Renal pelvis (tissue), 12 donors: ENCODE measurements at places on chromosomes 16 and 17. TPM values are rescaled to one million over a fixed set of nuclear protein-coding genes. Genes with fewer than 3 reads are reported as not detected.

HASPIN gene
- polyA plus RNA-seq: 3.0 TPM

MAP2K6 gene
- 21.7 TPM for polyA plus RNA-seq

PIMREG gene
- polyA plus RNA-seq: 45.2 TPM

WNK4 gene
- 13.8 TPM for polyA plus RNA-seq

ST6GALNAC2 gene
- 9.8 TPM for polyA plus RNA-seq

GRCh38 chr17:74749279-74750038, 1.0 kb downstream of the NHERF1 start:
- no peak for DNase-seq

GRCh38 chr17:8997994-8998628, 23.2 kb upstream of the NTN1 start:
- no peak for DNase-seq

- DNase-seq: no peak
These were observed 5.2 kb downstream of the CISD3 start for GRCh38 chr17:38735161-38735997.

GRCh38 chr17:75277664-75278071, 6.6 kb upstream of the MIF4GD start:
- DNase-seq: no peak

GRCh38 chr17:63842173-63842539, 329 bp downstream of the SMARCD2 start:
- peak; percentile 36 for DNase-seq

DNA sequence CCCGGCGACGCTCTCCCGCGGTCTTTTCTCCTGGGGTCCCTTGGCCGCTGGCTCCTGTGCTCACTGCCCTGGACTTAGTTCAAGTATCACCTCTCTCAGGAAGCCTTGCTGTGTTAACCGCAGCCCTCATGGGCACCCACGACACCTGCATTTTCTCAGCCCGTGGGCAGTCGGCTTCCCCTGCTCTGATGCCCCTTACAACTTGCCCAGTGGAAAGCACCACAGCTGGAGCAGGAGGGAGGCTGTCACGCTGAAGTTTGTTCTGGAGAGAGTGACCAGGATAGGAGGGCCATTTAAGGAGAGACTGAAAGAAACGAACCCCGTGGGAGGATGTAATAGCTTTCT, 395 bp downstream of the STXBP4 start:
- DNase-seq: no peak

DNA sequence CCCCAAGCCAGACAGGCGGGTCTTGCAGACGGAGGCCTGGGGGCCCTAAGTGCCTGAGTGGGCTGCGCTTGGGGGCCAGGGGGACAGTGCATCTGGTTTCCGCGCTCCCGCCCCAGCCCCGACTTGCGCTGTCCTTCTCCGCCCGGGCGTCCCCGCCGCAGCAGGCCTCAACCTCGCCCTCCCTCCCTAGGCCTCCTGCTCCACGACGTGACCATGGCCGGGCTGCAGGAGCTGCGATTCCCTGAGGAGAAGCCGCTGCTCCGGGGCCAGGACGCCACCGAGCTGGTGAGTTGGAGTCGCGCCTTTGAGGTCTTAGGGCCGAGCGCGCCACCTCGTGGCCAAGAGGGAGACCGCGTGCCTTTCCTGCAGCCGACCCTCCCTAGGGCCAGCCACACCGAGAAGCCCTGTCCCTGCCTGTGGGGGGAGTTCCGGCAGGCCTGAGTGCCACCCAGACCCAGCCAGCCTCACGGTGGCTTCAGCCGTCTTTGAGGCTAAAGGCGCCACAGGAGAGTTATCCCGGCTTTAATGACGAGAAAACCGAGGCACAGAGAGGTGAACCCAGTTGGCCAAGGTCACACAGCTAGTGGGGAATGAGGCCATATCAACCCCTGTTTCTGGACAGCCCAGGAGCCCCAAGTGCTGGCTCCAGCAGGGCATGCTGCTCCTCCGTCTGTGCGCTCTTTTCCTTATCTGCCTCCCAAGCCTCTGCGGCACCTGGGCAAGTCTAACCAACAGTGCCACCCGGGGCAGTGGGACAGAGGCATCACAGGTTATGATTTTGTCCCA, 12.2 kb upstream of the NDRG4 start:
- peak; percentile 81 for DNase-seq

DNA sequence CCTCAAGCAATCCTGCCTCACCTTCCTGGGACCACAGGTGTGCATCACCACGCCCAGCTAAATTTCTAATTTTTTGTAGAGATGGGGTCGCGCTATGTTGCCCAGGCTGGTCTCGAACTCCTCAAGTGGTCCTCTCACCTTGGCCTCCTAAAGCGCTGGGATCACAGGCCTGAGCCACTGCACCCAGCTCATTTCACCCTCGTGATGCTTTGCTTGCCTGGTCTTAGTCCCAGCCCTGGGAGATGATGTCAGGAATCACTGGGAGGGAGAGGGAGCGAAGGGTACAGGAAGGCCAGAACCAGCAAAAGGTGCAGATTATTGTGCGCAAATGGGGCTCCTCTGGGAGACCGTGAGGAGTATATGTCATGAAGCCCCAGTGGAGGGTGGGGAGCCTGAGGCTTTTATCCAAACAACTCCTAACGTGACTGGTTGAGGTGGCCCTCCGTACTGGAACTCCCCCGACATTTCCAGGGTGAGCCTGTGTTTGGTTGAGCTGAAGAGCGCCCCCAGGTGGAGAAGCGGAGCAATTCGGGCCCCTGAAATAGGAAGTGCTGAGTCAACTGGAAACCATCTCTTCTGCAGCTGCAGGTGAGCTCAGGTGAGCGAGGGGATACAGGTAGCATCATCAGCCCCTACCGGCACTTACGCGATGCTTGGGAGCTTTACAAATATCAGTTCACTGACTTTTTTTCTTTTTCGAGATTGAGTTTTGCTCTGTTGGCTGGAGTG, 41.2 kb upstream of the HAPSTR1 start:
- no peak for DNase-seq

GRCh38 chr17:39134878-39135277, 16.6 kb downstream of the PLXDC1 start:
- DNase-seq: no peak
